ENCODE measurements at places on chromosomes 3 and 15. TPM values are rescaled to one million over a fixed set of nuclear protein-coding genes. Genes with fewer than 3 reads are reported as not detected.

Gene OXTR
- 31.7 TPM for total RNA-seq

Gene CLDN16
- total RNA-seq = 0.23 TPM

Gene CPEB1
- total RNA-seq = 20.8 TPM

Gene ZCWPW2
- total RNA-seq = 0.74 TPM

Gene NFKBIZ
- 129 TPM for total RNA-seq

Gene LTF
- total RNA-seq = not detected
